ENCODE measurements at places on chromosomes 4 and X.
A peak's percentile ranks its signal among the peaks of the same experiment; 100 is the strongest.

DNA sequence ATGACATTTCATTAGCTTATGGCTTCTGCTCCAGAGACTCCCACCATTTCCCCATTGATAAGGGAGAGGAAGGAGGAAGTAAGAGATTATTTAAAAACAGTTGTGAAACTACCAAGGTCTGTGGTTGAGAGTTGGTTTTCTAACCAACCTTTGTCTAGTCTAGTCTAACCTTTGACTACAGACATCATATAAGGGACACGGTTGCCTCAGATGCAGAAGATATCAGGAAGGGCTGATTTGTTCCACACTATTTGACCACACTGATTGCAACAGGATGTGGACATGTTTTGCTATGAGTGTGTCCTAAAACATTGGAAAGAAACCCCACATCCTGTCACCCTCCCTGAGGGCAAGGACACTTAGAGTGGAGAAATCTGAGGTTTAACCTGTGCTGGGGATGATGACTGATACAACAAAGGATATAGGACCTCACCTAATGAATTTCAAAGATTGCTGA lies 53.0 kb downstream of the COQ2 start:
- no peak for DNase-seq

GRCh38 chr4:128820671-128821070 lies 11.2 kb downstream of the JADE1 start:
- DNase-seq = no peak

GRCh38 chr4:19002170-19002569 lies 980.6 kb upstream of the LCORL start:
- DNase-seq = no peak

GRCh38 chr4:96305030-96305429 lies 465.1 kb downstream of the PDHA2 start:
- no peak for DNase-seq

- DNase-seq = no peak
Observed at GRCh38 chr4:34731070-34731469, 1513.2 kb downstream of the ARAP2 start.

DNA sequence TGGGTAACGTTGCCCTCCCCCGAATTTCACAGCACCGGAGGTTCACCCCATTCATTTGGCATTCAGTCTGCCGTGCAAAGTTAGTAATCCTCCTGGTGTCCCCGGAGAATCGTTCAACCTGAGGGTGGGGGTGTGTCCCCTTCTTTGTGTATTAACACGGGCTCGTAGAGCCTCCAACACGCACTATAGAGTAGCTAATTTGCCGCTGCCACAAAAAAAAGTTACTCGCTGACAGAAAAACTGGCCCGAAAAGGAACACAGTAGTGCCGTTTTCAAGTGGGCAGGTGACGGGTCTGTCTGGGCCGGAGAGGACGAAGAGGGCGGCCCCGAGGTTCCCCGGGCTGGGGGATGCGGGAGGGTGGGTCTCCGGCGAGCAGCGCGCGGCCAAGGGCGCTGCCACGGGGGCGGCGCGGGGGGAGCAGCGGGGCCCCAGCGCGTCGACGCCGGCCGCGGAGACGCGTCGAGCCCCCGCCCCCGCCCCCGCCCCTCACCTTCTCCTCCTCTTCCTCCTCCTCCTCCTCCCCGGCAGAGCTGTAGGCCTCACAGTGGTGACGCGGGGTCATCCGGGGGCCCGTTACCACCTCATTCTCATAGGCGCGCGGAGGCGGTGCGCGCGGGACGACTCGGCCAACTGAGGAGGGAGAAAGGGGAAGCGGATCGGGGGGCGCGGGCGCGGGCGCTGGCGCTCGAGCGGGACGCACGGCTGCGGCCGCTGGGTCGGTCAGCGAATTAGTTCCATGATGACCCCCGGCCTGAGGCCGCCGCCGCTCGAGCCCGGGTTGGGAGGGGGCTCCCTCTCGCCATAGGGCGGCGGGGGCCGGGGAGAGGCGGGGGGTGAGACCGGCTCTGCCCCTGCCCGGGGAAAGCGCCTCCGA lies 571 bp downstream of the CCNI start:
- peak; percentile 70 for DNase-seq

DNA sequence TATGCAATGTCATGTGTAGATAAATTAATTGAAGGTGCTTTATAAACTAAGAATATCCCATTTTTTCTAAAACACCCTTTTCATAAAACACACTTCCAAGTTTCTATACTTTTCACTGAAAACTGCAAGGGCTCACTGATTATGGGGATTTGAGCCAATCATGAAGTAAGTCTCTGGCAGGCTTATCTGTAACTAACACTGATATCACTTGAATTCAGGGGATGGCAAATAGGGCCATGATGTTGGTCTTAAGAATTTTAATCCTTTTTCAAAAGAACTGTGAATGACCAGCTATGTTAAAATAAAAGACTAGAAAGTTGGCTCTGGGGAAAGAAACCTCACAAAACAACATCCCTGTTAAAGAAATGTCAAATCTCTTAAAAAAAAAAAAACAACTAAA lies 13.0 kb upstream of the SEC24D start:
- no peak for DNase-seq

GRCh38 chr4:165517216-165517615 lies 138.4 kb downstream of the CPE start:
- DNase-seq = no peak

- DNase-seq = no peak
Observed at GRCh38 chr4:29560452-29560851, 1159.7 kb upstream of the PCDH7 start.

Data from substantia nigra (tissue), 51 donors.